LNCaP clone FGC (cell line): ENCODE measurements at places on chromosomes 12 and 14.

DNA sequence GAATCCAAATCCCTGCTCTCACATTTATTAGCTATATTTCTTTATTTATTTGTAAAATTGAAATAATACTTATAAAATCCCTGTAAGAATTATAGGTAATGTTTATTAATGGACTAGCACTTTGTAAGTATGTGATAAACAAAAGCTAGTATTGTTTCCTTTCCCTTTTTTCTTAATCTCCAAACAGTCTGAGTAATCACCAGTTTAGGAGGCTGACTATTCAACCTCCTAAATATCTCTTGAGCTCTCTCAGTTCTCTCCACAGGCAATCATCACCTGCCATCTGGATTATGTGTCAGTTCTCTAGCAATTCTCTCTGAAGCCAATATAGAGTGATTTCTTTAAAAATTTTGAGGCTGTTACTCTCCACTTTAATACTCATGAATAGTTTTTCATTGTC is 9.2 kb upstream of the LYZ start:
- DNase-seq: no peak

DNA sequence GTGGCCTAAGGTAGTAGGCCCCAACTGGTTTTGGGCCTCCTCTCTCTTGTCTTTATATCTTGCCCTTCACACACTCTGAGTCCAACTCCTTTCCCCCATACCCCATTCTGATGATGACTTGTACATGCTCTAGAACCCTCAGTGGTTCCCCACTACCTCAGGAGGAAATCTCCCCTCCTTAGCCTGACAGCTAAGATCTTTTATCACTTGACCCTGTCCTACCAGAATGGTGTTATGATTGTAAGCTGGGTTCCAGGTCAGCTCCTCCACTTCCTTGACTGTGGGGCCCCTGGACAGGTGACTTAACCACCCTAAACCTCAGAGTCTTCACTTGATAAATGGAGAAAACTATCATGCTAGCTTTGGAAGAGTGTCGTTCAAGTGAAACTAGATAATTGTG is 9.4 kb upstream of the MYL2 start:
- no peak for DNase-seq

- no peak for DNase-seq
These were observed 574.8 kb downstream of the FLRT2 start for GRCh38 chr14:86104691-86105265.

- no peak for DNase-seq
These were observed 247.1 kb downstream of the DUSP6 start for GRCh38 chr12:89105243-89105642.

DNA sequence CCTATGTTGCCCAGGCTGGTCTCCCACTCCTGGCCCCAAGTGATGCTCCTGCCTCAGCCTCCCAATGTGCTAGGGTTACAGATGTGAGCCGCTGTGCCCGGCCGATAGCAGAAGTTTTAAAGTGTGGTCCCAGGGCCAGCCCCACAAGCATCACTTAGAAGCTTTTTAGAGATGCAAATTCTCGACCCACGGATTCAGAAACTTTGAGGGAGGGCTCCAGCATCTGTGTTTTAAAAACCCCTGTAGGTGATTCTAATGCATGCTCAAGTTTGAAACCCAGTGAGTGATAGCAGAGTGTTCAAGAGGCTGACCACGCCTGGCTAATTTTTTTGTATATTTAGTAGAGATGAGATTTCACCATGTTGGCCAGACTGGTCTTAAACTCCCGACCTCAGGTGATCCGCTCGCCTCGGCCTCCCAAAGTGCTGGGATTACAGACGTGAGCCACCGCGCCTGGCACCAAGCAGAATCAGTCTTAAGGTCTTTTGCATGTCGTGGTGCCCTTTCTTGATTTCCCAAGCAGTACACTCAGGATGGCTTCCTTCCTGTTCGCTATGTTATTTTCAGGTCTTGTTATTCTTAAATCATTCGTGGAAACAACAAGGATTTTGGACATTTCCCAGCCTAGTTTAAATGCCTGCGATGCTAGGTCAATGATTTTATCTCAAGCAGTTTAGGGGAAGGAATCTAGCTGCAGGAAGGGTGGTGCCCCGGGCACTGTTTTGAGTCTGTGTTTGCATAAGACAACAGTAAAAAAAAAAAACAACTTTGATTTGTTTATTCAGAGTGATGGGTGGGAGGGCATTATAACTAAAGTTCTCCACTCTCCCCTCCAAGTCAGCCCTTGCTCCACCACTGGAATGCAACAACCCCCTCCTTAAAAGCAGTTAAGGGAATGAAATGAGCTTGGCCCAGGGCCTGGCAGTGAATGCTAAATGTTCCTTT is 9.2 kb upstream of the RILPL2 start:
- peak; percentile 83 for DNase-seq

- no peak for DNase-seq
These were observed 89.4 kb upstream of the SYT10 start for GRCh38 chr12:33529031-33529430.

- no peak for DNase-seq
These were observed 125.7 kb upstream of the BTG1 start for GRCh38 chr12:92271341-92271740.

GRCh38 chr14:29493849-29494248 is 433.8 kb downstream of the PRKD1 start:
- no peak for DNase-seq

DNA sequence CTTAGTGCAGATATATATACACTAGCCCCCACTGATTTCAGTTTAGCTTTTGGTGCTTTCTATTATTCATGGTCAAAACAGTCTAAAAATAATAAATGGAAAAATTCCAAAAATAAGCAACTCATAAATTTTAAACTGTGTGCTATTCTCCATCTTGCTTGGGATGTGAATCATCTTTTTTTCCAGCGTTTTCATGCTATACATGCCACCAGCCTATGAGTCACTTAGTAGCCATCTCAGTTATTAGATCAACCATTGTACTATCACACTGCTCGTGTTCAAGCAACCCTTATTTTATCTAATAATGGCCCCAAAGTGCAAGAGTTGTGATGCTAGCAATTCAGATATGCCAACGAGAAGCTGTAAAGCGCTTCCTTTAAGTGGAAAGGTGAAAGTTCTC is 73.9 kb upstream of the KRR1 start:
- no peak for DNase-seq

GRCh38 chr14:92387578-92387977 is 64.6 kb downstream of the SLC24A4 start:
- no peak for DNase-seq

DNA sequence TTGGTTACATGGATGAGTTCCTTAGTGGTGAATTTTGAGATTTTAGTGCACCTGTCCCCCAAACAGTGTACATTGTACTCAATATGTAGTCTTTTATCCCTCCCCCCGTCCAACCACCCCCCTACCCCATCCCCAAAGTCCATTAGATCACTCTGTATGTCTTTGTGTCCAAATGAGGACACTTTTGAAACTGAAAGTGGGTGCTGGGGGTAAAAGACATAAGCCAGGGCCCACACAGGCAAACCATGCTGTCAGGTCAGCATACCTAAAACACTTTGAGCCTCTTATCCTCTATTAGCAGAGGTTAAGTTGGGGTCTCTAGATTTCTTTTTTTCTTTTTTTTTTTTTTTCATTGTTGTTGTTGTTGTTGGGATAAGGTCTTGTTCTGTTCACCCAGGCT is 31.3 kb upstream of the KICS2 start:
- DNase-seq: no peak

DNA sequence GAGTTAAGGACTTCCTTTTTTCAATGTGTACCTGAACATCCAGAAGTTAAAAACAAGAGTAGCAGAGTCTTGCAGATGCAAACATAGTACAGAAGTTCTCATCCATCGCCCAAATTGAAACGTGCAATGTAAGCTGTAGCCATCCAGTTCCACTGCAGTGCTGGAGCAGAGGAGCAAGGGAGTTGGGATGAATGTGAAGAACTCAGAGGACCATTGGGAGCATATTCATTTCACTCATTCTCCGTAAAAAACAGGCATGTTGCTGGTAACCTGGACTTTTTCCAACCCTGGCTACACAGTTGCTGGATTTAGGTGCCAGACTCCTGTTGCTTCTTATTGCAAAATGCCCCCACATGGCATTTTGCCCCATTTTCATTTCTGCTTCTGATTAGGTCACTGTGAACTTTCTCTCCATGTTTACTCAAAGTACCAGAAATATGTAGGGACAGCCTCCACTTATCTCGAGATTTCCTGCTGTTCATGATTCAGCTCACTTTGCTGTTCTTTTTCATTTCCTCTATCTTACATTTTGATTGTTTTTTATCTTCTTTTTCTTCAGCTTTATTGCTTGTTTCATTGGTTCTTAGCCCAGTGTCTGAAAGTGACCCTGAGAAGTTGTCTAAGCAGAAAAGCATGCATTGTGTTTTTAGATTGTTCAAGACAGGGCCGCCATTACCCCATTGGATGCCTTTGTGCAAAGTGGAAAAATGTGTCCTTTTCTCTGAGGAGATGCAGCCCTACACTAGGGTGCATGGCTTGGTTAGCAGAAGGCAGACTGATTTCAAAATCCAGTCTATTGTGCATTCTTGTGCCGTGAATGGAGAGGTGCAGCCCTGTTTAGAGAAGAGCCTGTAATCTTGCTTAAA is 109.0 kb upstream of the AMIGO2 start:
- DNase-seq: no peak

DNA sequence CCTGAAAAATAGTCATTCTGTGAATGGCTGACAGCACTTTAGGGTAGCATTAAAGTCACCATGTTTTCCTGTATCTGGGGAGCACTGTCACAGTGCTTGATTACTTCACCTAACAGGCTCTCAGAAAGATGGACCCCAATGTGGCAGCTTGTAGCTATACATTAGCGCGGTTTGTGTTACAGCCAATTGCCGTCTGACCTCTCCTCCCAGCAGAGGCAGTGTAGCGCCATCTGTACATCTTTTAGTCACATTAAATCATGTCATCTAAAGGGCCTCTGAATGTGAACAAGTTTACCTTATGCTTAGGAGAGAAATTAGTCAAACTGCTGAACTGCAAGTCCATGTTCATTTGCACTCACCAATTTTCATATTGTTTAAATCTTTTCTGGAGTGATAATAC is 113.7 kb downstream of the LMO3 start:
- no peak for DNase-seq

DNA sequence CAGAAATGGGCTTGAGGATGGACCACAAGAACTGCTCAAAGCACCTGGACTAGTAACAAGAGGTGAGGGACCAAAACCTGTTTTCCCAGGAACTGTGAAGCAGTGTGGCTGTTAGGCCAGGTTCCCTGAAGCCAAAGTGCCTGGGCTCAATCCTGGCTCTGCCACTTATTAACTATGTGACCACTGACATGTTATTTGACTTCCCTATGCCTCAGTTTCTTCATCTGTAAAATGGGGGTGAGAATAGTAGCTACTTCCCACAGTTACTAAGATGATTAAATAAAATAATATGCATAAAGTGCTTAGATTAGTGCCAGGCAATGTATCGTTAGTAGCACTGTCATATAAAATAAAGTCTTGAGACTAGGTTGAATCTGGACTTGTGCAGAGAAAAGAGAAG is 25.6 kb downstream of the SMUG1 start:
- no peak for DNase-seq
